ENCODE measurements at places on chromosomes 6 and 20.
A peak's percentile ranks its signal among the peaks of the same experiment; 100 is the strongest.

- no peak for DNase-seq
These were observed 729 bp downstream of the SMOC2 start for GRCh38 chr6:168441434-168442391.

DNA sequence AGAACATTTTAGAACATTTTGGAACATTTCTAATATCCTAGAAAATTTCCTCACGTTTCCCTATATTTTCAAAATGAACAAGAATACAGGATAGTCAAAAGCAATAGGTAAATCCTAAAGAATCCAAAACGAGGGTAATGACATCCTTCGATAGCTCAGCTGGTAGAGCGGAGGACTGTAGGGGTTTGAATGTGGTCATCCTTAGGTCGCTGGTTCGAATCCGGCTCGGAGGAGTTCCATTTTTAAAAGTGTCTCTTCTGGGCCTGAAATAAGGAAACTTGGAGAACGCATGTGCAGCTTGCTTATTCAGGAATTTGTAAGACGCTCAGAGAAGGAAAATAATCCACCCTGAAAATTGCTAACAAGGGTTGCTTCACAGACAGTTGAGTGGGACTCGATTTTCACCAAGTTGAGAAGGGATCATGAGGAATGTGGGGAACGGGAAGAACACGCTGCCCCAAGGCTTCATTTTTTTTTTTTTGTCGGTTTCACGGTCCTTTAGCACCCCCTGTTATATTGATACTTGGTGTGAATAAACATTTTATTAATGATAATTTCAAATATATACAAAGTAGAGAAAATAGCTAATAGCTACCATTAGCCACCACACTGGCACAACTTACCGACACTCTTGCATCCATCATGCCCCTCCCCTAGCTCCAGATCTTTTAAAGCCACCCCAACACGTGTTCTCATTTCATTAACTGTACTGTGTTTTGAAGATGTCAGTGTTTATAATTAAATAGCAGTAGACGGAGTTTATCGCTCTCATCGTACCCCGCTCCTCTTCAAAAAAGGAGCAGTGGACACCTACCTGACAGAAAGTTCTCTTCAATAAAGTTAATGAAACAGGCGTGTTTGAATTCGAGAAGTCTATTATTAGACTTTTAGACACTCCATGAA, 1.8 kb upstream of the ABT1 start:
- no peak for DNase-seq

DNA sequence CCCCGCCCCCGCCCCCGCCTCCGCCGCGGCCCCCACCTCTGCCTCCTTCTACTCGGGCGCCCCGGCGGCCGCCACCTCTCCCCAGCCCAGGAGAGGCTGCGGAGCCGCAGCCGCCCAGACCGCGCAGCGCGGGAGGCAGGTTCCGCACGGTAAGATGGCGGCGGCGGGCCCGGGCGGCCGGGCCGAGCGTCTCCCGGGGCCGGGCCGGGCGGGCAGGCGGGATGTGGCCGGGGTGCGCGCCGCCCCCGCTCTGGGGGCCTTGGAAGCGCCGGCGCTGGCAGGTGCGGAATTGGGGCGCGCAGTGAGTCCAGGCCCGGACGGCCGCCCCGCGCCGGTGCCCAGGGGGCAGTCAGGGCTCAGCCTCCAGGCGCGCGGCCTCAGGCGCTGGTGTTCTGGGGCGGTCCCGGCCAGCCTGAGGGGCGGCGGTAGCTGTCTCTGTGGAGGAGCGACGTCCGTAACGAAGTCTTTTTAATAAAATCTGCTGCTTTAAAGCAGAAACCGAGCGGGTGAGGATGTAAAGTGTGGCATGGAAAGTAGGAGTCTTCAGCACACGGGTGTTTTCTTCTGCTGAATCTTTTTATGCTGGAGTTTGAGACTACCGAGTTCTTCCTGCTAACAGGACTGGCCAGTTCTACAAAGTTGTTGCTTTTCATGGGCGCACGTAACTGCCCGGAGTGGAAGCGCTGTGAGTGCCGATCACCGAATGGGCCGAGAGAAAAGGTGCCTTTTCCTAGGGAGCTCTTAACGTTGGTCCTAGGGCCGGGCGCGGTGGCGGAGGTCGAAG, at the start of gene GID8:
TSS of gene GID8 (plus strand) at position 43 of the 784 bp plus-strand sequence. CDS start 3,356 bp downstream, outside the sequence.
- peak; percentile 38 for DNase-seq

DNA sequence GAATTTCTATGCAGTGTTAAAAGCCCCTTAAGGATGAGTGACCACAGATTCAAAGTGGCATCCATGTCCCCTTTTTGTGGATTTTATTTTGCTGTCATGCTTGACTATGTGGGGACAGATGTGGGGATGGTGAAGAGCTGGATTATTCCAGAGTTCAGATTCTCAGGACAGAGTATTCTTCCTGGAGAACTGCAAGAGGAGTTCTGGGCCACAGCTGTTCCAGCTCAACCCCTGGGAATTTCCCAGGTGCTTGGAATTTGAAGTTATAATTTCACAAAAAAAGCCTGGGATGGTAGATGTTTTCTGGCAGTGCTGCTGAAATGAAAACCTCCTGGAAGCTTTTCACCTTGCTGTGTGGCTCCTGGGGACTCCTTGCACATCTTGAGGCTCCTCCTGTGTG, 671.8 kb upstream of the MARCKS start:
- DNase-seq, result no peak

- no peak for DNase-seq
These were observed 1.9 kb downstream of the ABCF1 start for GRCh38 chr6:30573113-30573512.

DNA sequence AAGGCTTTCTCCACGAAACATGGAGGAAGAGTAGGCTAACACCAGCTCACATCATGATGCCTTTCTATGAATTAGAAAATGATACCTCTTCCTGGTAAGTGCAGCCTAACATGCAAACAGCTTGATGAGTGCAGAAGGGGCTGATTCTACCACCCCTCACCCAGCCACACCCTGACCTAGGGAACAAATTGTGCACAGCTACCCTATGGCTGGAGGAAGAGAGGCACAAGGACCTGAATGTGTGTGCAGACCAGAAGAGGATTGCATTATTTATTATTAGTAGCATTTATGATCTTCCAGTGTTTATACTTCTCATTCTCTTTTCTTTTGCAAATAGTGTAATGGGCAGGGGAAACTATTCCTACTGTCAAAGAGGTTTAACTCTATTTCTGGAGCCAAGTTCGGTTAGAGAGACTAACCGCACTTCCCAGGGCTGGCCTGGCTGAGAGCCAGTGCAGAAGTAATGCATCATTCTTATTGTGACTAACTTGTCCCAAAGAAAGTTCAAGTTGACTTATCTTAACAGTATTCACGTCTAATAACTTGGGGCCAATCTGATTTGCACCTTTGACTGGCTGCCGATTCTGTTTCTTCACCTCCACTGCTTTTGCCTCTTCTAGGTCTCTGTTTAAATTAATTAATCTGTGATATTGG, 237.5 kb downstream of the CD83 start:
- peak; percentile 25 for DNase-seq

DNA sequence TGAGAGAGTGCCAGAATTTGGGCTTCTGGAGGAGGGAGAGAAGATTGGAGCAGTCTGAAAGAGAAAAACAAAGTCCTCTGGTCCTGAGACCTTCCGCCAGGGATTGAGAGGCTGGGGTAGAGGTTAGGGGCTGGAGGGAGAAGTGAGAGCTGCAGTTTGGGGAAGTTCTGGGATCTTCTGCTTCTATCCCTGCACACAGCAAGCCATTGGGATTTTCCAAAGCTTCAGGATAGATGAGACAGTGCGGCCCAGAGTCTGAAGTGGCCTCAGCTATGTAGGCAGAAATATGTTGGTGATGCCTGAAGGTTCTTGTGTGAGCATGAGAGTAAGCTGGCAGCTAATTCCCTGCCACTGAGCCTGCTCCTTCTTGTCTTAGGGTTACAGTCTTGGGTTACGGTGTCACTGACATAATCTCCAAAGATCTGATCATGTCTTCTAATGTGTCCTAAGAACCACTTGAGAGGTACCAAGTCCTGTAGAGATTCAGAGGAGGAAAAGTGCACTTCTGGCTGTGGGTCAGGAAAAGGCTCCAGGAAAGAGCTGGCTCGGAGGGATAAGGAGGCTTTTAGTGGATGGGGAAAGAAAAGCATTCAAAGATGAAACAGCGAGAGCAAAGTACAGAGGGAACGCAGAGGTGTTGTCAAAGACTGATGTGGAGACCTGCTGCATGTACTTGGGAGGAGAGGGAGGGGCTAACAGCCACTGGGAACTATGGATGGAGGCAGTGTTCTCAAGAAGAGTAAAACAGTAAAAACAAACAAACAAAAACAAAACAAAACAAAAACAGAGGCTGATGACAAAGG, 131.1 kb upstream of the MYLIP start:
- DNase-seq, result no peak

DNA sequence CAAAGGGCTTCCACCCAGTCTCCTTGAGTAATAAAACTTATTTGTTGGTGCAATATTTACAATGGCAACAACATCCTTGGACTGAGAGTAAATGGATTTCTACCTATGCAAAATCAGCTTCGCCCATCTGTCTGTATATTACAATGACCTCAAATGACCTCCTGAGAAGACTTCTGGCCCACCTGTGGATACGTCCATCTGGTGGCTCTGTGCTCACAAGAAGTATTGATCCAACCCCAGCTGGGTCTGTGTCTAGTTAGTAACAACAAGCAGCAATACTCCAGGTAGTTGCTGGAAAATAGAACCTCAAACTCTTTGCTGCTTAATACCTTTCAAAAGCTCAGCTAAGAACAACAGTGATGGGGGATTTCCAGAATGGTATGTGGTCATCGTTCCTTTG, 34.7 kb upstream of the GSTA4 start:
- no peak for DNase-seq

DNA sequence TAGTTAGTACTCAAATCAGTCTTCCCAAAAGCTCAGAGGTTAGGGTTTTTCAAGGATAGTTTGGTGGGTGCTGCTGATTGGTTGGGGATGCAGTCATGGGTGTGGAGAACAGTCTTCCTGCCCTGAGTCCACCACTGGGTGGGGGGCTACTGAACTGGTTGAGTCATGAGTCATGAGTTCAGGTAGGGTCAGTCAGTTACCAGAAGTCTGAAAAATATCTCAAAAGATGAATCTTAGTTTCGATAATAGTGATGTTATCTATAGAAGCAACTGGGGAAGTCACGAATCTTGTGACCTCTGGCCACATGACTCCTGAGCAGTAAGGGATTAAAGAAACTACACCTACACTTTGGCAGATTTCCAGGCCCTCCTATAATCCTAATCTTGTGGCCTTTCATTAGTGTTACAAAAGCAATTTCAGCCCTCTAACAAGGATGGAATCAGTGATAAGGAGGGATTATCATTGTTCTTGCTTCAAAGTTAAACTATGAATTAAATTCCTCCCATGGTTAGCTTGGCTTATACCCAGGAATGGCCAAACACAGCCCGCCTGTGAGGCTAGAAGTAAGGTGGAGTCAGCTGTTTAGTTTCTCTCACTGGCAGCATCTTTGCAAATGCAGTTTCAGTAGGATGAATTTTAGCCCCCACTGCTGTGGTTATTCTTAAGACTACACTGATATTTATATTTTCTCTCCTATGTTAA, 33.3 kb upstream of the NKAIN2 start:
- no peak for DNase-seq

DNA sequence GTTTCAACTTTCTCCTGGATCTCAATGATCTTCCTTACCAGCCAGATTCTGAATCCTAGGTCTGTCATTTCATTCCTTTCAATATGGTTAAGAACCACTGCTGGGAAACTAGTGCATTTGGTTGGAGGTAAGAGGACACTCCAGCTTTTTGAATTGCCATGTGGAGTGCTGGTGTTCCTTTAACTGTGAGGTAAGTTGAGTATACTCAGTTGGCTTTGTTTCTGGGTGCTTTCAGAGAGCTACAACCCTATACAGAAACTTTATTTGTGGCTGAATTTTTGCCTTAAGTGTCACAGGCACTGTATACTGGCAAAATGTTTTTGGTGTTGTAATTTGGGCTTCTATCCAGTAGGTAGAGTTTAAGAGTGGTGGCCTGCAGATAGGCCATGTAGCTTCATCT, 175.8 kb downstream of the TBC1D32 start:
- no peak for DNase-seq

- no peak for DNase-seq
These were observed 198.0 kb downstream of the FUT9 start for GRCh38 chr6:96213784-96214183.

DNA sequence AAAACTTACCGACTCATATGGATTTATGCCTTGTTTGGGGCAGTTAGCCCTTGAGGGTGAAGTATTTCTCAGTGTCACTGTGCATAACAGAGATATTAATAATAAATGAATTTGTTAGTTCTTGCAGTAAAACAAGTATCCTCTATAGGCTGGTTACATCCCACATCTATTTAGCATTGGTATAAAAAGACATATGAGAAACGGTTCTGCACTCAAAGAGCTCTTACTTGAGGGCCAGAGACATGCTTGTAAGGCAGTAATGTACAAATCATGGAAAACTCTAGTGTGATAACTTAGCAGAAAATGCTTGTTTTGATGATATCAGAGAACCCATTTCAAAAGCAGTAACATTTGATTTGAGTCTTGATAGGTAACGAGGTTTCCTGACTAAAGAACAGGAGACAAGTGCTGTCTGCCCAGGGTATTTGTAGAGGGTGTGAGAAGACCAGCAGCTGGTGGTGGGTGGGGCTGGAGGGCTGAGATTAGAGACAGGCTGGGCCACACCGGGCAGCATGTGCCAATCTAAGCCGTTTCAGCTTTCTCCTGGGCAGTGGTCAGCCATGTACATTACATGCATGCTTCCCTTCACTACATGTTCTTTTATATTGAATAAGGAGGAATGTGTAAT, 46.3 kb downstream of the TULP4 start:
- no peak for DNase-seq

DNA sequence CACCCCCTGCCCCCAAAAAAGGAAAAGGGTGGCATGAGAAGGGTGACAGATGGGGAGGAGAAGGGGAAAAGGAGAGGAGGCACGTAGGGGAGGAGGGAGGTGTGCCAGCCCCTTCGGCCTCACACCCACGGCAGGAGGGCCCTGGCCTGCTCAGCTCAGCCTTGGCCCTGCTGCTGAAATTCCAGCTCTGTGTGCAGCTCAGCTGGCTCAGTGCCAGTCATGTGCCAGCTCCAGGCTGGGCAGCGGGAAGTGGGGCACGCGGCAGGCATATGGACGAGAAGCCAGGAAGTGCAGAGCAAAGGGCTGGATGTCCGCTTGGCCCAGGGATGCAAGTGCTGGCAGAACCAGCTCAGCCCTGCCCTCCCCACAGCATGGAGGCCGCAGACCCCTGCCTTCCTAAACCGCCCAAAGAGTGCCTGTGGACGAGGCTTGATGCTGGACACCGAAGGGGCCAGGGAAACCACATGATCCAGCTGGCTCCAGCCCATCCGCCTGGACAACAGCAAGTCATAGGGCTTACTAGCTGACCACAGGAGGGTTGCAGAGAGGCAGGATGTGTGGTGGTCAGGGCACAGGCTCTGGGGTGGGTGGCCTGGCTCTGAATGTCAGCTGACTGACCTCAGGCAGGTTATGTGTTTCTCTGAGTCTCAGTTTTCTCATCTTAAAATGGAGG, 60.2 kb downstream of the NOL4L start:
- no peak for DNase-seq

GRCh38 chr6:89082486-89082891, 1.9 kb downstream of the PNRC1 start:
- DNase-seq, result no peak

- DNase-seq, result no peak
These were observed 37.7 kb upstream of the SLC4A11 start for GRCh38 chr20:3276680-3277015.

Data from stimulated activated CD4-positive, alpha-beta T cell treated with anti-CD3 and anti-CD28 coated beads, Interleukin-12 subunit alpha, Interleukin-12 subunit beta, amount 100 ng/mL, for 4 hours (primary cell).